ENCODE measurements at places on chromosomes 2 and 18. TPM values are rescaled to one million over a fixed set of nuclear protein-coding genes. Genes with fewer than 3 reads are reported as not detected.

DNA sequence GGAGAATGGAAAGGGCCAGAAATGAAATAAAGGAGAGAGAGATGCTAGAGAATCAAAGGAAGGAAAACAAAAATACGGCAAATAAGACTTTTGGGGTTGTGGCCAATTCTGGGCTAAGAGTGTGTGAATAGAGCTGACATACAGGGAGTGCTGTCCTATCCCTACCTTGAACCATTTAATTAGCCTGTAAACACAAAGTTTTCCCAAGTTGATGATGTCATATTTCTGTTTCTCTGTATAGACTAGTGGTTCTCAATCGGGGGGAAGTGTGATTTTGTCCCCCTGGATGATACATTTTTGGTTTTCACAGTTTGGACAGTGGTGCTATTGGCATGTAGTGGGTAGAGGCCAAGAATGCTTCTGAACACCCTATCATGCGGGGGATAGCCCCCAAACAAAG lies 148.8 kb downstream of the ACTR3 start:
- H3K27me3 ChIP-seq, result peaks cover 4% of the 10 kb centered on the region
- H3K4me3 ChIP-seq, result no peak overlapping the region
- H3K27ac ChIP-seq, result no peak overlapping the region

DNA sequence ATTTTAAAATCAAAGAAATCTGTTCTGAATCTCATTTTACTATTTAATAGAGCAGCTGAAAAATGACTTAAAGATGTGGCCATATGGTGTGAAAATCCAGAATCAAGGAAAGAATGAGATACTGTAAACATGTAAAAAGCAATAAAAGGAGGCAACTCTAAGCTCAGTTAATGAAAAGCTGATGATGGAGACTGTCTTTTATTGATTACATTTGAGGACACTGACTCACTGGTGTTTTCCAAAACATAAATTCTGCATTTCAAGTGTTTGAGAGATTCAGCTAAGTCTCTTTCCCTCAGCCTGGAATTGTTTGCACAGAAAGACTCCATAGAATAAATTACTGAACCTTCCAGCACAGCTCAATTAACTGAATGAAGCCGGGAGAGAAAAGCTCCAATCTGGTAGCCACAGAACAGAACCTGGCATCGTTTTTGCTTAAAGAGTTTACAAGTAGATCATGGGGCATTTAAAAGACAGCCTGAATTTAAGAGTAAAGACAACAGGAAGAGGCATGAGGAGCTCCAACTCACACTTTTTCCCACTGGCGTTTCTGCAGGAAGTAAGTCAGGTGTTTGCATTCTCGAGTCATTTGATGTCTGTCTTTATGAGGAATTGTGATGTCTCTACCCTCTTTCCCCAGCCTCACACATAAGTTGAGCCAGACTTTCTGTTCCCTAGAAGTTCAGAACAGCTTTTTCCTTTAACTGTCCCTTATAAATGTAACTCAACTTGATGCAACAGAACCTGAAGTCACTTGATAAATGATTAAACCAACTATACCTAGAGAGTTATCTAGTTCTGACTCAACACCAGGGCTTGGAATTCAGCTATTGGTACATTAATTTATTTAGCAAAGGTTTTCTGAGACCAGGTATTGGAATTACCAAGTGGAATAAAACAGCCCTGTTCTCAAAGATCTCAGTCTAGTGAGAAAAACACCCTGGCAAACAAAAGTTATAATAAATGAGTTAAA lies 53.3 kb downstream of the FTCDNL1 start:
- H3K36me3 ChIP-seq, result no peaks in the 10 kb centered on the region
- peaks cover 4% of the 10 kb centered on the region for H3K27me3 ChIP-seq
- no peak overlapping the region for H3K27ac ChIP-seq
- no peak overlapping the region for H3K4me3 ChIP-seq
- H3K4me1 ChIP-seq, result peaks cover 12% of the 10 kb centered on the region
- DNase-seq, result no peak

Gene SLC14A1
- total RNA-seq, result not detected

Gene POU3F3
- total RNA-seq, result not detected

GRCh38 chr2:234671231-234671630 lies 174.3 kb upstream of the ARL4C start:
- H3K27me3 ChIP-seq, result peaks cover 16% of the 10 kb centered on the region
- DNase-seq, result no peak
- peaks cover 3% of the 10 kb centered on the region for H3K36me3 ChIP-seq
- H3K27ac ChIP-seq, result no peak overlapping the region

DNA sequence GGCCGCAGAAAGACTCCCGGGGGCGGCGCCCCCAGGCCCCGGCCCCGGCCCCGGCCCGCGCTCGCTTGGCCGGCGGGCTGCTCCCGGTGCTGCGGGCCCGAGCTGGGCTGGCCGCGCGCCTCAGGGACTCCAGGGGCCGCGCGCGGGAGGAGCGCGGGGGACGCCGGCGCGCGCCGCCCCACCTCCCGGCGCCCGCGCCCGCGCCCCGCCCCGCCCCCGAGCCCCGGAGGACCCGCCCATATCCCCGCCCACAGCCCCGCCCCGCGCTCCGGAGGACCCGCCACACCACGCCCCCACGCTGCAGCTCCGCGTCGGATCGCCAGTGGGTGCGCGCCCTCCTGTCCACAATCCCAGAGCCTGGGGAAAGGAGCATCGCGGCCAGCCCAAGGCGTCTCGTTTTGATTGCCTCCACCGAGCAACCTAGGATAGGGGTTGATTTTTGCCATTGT lies at the start of gene PARD6G:
Gene PARD6G (minus strand): TSS at position 122 of the 449 bp plus-strand sequence. CDS start 166 bp downstream, outside the sequence.
- DNase-seq, result peak; percentile 88
- H3K4me3 ChIP-seq, result peak within 1 kb of the TSS; percentile 70
- no peaks in the 10 kb centered on the region for H3K27me3 ChIP-seq
- peaks cover 19% of the 10 kb centered on the region for H3K4me1 ChIP-seq
- no peak within 1 kb of the TSS for H3K27ac ChIP-seq

Gene SERPINB3
- not detected for total RNA-seq

DNA sequence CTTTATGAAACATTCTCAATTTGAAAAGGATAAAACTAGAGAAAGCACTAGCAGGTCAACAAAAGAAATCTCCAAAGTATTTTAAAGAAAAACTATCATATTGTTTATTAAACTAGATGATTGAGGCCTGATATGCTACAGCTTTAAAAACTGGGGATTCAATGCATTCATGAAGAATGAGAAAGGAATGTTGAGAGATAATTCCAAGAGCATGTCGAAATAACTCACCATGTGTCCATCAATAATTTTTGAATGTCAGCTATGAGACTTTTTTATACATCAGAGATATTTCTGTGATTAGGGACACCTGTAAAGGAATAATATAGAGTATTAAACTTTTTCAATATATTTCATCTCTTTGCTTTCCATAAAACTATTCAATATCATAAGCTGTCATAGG lies 376.9 kb upstream of the REG3G start:
- no peak overlapping the region for H3K27ac ChIP-seq
- no peaks in the 10 kb centered on the region for H3K27me3 ChIP-seq
- no peak overlapping the region for H3K4me3 ChIP-seq
- no peak for DNase-seq
- no peaks in the 10 kb centered on the region for H3K36me3 ChIP-seq

DNA sequence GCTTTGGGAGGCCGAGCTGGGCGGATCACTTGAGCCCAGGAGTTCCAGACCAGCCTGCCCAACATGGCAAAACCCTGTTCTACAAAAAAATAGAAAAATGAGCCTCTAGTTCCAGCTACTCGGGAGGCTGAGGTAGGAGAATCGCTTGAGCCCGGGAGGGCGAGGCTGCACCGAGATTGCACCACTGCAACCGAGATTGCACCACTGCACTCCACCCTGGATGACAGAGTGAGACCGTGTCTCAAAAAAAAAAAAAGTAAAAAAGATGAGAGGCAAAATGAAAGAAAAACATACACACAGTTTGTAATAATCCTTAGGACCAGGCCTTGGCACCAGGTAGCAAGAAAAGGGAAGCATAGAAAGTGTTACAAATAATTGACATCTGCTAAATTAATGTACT lies 22.0 kb downstream of the RBM43 start:
- no peak overlapping the region for H3K27ac ChIP-seq
- peaks cover 15% of the 10 kb centered on the region for H3K4me1 ChIP-seq
- no peak for DNase-seq

GRCh38 chr2:172056293-172056692 lies 29.0 kb upstream of the DLX1 start:
- no peak for DNase-seq
- H3K27me3 ChIP-seq, result peaks cover 11% of the 10 kb centered on the region
- no peak overlapping the region for H3K27ac ChIP-seq
- H3K4me1 ChIP-seq, result peaks cover 26% of the 10 kb centered on the region

DNA sequence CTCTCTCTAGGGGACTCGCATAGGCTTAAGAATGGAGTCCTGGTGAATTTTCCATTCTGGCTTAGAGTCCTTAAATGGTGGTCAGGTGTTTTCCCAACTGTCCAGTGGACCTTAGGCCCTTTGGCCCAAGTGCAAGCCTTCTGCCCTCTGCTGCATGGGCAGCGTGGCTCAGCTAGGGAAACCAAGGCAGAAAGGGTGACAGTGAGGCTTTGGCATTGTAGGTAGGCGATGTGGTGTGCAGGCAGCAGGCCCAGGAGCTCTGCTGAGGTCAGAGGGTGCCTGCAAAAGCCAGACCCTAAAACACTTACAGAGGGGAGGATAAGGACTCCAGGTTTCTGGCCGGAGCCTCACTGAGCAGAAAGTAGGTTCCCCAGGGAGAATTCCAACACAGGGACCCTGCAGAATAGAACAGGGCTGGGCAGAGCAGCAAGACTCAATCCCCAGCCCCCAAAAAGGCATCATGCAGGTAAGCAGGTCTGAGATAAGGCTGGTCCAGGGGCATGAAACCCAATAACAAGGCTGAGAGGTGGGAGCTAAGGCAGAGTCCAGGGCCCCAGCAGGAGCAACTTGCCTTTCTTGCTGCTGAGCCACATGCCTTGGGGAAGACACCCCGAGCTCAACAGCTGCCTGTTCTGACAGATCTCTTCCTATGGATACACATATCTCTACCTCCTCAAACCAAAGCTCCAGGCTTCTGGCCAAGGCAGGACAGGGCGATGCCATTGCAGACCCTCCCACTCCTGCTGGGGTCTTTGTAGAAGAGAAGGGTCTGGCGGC lies 199.7 kb downstream of the TNS1 start:
- DNase-seq, result no peak
- no peak overlapping the region for H3K27ac ChIP-seq
- H3K36me3 ChIP-seq, result peaks cover 18% of the 10 kb centered on the region
- no peak overlapping the region for H3K4me3 ChIP-seq
- no peaks in the 10 kb centered on the region for H3K27me3 ChIP-seq
- peaks cover 5% of the 10 kb centered on the region for H3K4me1 ChIP-seq

DNA sequence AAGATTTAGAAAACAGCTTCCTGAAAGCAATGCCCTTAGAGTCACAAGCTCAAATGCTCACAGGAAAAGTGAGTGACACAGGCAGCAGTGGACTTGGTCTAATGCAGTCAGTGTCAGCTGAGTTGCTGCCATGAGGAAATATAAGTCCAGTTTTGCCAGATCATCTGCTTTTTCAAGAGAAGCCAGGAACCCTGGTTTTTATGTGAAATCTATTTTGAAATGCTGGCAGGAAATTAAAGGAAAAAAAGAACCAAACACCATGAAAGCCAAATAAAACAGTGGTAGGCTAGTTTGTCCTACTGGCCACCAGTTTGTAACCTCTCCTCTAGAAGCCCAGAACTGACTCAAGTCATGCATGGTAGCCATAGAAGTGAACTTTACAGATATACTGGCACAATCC lies 109.2 kb downstream of the THADA start:
- no peak for DNase-seq
- peaks cover 32% of the 10 kb centered on the region for H3K4me1 ChIP-seq
- H3K27me3 ChIP-seq, result no peaks in the 10 kb centered on the region
- peak overlapping the region; percentile 41 for H3K27ac ChIP-seq
- no peaks in the 10 kb centered on the region for H3K36me3 ChIP-seq

Gene MYO5B
- total RNA-seq, result 15.6 TPM

- H3K27ac ChIP-seq, result no peak overlapping the region
- peaks cover 40% of the 10 kb centered on the region for H3K4me1 ChIP-seq
- no peak overlapping the region for H3K4me3 ChIP-seq
- no peak for DNase-seq
- no peaks in the 10 kb centered on the region for H3K36me3 ChIP-seq
These were observed 261.5 kb downstream of the CELF4 start for GRCh38 chr18:37304012-37304680.

DNA sequence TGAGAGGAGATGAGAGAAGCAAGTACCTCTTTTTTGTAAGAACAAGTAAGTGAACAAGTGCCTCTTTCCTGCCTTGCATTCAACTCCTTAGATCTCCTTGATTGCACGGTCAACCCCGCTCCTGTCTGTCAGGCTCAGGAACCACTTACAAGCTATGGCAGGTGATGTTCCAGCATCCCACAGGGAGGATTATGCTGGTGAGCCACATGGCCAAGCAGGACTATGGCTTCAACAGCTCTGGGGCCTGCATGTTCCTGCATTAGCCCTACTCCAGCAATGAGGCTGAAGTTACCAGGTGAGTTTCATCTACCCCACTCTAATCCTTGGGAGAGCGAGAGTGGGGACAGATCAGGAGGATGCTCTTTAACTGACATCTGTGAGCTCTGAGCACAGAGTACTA lies 29.5 kb downstream of the TTC32 start:
- no peaks in the 10 kb centered on the region for H3K36me3 ChIP-seq
- peaks cover 17% of the 10 kb centered on the region for H3K27me3 ChIP-seq
- no peak overlapping the region for H3K27ac ChIP-seq

GRCh38 chr2:37676274-37676673 lies 4.8 kb upstream of the CDC42EP3 start:
- no peak overlapping the region for H3K4me3 ChIP-seq
- H3K27ac ChIP-seq, result no peak overlapping the region
- H3K27me3 ChIP-seq, result no peaks in the 10 kb centered on the region
- H3K4me1 ChIP-seq, result peaks cover 4% of the 10 kb centered on the region
- no peaks in the 10 kb centered on the region for H3K36me3 ChIP-seq

DNA sequence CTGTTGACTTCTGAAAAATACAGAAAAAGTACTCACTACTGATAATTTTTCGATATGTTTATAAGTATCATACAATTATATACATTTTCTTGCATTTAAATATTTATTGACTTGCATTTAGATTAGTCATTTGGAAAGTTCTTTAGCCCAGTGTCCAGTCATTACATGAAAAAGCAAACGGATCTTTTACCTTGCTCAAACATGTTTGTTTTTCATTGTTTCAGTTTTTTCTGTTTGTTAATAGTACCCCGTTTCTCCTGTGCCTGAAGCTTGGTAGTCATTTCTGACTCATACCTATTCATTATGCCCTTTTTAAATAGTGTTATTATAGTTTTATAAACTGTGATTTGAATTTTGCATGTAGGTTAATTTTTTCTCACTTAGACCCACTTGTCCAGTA lies 28.1 kb downstream of the CEP192 start:
- no peak overlapping the region for H3K27ac ChIP-seq
- DNase-seq, result no peak
- no peak overlapping the region for H3K4me3 ChIP-seq
- H3K4me1 ChIP-seq, result no peaks in the 10 kb centered on the region
- H3K36me3 ChIP-seq, result peaks cover 69% of the 10 kb centered on the region

Gene CYP27C1
- 4.1 TPM for total RNA-seq

Gene SEH1L
- total RNA-seq, result 50.7 TPM

Gene CD8A
- 0.38 TPM for total RNA-seq

DNA sequence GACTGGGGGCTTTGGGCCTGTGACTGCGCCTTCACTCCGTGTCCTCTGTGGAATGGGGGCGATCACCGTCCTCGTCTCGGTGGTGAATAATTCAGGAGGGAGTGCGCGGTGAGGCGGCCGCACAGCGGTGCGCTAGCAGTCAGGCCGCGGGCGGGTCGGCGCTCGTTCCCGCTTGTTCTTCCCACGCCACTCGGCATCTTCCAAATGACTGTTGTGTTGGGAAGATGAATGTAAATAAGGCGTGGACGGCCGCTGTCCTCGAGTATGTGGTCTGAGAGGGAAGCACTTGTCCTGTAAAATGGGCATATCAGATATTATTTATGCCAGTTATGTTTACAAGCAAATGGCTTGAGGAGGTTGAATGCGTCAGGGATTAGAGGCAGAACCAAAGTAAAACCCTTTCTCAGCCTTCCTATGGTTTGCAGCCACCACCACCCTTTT lies 608 bp upstream of the VPS4B start:
- DNase-seq, result peak; percentile 54
- peaks cover 21% of the 10 kb centered on the region for H3K4me1 ChIP-seq
- no peaks in the 10 kb centered on the region for H3K27me3 ChIP-seq
- H3K4me3 ChIP-seq, result peak overlapping the region; percentile 99
- peaks cover 2% of the 10 kb centered on the region for H3K36me3 ChIP-seq

Data from mesothelial cell of epicardium (in vitro differentiated cells).